Neural crest cell (in vitro differentiated cells): ENCODE measurements at places on chromosomes 12 and 14. TPM values are rescaled to one million over a fixed set of nuclear protein-coding genes. Genes with fewer than 3 reads are reported as not detected.

Gene NUP107
- total RNA-seq: 128 and 136 TPM in 2 replicates

- DNase-seq: no peak
- H3K27ac ChIP-seq: no peak overlapping the region
- H3K4me1 ChIP-seq: peaks cover 54% of the 10 kb centered on the region
- H3K27me3 ChIP-seq: no peaks in the 10 kb centered on the region
These were observed 70.8 kb upstream of the SRSF5 start for GRCh38 chr14:69696204-69696527.

DNA sequence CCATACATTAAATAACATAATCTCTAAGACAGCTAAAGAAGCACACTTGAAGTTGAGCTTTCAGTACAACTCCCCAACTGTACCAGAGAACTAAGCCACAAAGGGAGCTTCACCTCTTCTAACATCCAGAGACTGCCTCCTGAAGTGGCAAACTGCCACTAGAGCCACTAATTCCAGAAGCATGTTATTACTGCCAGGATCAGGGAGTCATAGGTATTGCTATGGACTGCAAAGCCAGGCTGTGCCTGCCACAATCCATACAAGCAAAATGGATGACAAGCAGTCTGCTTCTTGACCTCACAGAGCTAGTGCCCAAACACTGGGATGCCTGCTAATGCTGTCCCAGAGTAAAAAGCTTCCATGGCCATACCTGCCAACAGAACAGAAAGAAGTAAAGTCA is 160.1 kb downstream of the STXBP6 start:
- peaks cover 7% of the 10 kb centered on the region for H3K4me1 ChIP-seq
- H3K36me3 ChIP-seq: peaks cover 4% of the 10 kb centered on the region
- no peak for DNase-seq
- no peaks in the 10 kb centered on the region for H3K27me3 ChIP-seq

Gene GPR132
- total RNA-seq: not detected in 2 replicates

Gene DTX3
- total RNA-seq: 74.7 and 75.6 TPM in 2 replicates

- no peak overlapping the region for H3K4me3 ChIP-seq
- no peak for DNase-seq
- H3K36me3 ChIP-seq: peaks cover 6% of the 10 kb centered on the region
- H3K4me1 ChIP-seq: no peaks in the 10 kb centered on the region
- no peaks in the 10 kb centered on the region for H3K27me3 ChIP-seq
These were observed 25.0 kb downstream of the MAX start for GRCh38 chr14:65077318-65077717.

Gene SYNDIG1L
- total RNA-seq: not detected in 2 replicates

- no peak overlapping the region for H3K27ac ChIP-seq
- no peak for DNase-seq
- peaks cover 19% of the 10 kb centered on the region for H3K4me1 ChIP-seq
- no peaks in the 10 kb centered on the region for H3K36me3 ChIP-seq
- H3K27me3 ChIP-seq: peaks cover 2% of the 10 kb centered on the region
These were observed 34.6 kb downstream of the TESC start for GRCh38 chr12:117064596-117064995.

DNA sequence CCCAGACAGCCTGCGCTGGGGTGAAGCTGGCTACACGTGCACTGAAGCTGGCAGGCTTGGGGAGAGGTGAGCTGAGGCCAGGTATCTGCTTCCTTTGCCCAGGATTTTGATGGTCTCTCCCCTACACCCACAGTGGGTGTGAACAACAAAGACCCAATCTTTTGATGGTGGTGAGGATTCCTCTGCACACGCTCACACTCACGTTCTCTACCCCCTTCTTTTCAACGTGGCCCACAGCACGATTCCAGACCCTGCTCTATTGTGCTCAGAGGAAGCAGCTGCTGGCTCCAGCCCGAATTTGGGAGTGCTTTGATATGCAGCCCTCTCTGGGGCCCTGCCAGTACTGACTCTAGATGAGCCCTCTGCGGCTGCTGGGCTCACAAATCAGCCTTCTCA is 4.9 kb downstream of the CD9 start:
- no peak for DNase-seq
- no peak overlapping the region for H3K27ac ChIP-seq
- no peaks in the 10 kb centered on the region for H3K36me3 ChIP-seq
- H3K4me3 ChIP-seq: no peak overlapping the region
- H3K4me1 ChIP-seq: peaks cover 19% of the 10 kb centered on the region

DNA sequence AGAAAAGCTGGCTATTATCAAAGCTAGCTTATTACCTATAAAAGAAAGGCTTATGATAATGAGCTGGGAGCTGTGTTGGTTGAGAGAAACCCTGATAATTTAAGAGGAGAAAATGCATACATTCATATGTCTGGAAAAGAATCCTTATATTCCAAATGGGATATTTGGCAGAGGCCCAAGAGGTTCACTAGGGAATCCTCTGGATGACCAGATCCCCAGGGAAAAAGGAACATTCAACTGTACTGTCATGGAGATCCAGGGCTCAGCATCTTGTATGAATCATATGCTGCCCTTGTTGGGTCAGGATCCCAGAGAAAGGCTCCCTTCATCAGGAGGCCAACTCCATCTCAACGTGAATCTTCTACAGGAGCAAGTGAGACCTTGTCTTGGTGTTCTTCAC is 16.6 kb upstream of the FBXO34 start:
- DNase-seq: no peak
- no peak overlapping the region for H3K27ac ChIP-seq
- no peaks in the 10 kb centered on the region for H3K36me3 ChIP-seq
- H3K27me3 ChIP-seq: peaks cover 17% of the 10 kb centered on the region

DNA sequence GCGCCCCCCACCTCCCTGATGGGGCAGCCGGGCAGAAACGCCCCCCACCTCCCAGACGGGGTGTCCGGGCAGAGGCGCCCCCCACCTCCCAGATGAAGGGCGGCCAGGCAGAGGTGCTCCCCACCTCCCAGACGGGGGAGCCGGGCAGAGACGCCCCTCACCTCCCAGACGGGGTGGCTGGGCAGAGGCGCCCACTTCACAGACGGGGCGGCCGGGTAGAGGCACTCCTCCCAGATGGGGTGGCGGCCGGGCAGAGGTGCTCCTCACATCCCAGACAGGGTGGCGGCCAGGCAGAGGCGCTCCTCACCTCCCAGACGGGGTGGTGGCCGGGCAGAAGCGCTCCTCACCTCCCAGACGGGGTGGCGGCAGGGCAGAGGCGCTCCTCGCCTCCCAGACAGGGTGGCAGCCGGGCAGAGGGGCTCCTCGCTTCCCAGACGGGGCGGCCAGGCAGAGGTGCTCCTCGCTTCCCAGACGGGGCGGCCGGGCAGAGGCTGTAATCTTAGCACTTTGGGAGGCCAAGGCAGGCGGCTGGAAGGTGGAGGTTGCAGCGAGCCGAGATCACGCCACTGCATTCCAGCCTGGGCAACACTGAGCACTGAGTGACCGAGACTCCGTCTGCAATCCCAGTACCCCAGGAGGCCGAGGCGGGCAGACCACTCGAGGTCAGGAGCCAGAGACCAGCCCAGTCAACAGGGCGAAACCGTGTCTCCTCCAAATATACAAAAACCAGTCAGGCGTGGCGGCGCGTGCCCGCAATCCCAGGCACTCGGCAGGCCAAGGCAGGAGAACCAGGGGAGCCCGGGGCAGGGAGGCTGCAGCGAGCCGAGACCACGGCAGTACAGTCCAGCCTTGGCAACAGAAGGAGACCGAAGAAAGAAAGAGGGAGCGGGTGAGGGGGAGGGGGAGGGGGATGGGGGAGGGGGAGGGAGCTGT is 12.9 kb upstream of the PXN start:
- no peak overlapping the region for H3K4me3 ChIP-seq
- H3K36me3 ChIP-seq: peaks cover 3% of the 10 kb centered on the region
- no peaks in the 10 kb centered on the region for H3K4me1 ChIP-seq
- no peaks in the 10 kb centered on the region for H3K27me3 ChIP-seq
- no peak for DNase-seq

Gene FOXM1
- total RNA-seq: 147 and 149 TPM in 2 replicates

DNA sequence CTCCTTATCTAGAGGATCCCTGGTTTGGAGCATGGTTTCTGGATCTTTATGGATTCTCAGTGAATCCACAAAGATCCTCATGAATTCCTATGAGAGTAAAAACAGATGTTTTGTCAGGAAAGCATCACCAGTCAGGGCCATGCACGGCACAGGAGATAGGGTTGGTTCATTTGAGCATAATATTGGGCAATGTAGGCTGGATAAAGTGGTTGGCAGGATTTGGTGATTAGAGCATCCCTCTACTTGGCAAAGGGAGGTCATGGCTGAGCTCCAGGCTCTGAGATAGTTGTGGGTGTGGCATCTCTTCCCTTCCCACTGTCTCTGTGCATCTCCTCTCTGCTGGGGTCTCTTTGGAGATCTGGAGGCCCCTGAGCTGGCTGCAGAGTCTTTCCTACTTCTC is 149.8 kb downstream of the DACT1 start:
- H3K4me3 ChIP-seq: no peak overlapping the region
- DNase-seq: no peak
- H3K27me3 ChIP-seq: no peaks in the 10 kb centered on the region
- H3K27ac ChIP-seq: no peak overlapping the region
- H3K36me3 ChIP-seq: no peaks in the 10 kb centered on the region

- H3K4me1 ChIP-seq: peaks cover 16% of the 10 kb centered on the region
- H3K36me3 ChIP-seq: peaks cover 9% of the 10 kb centered on the region
- H3K27me3 ChIP-seq: no peaks in the 10 kb centered on the region
- no peak overlapping the region for H3K4me3 ChIP-seq
- no peak for DNase-seq
These were observed 73.6 kb downstream of the ARID2 start for GRCh38 chr12:45803111-45803510.

Gene CCDC175
- 0.19 and 0.25 TPM in 2 replicates for total RNA-seq

GRCh38 chr14:103732868-103733620 is 17.4 kb downstream of the ZFYVE21 start:
- peaks cover 2% of the 10 kb centered on the region for H3K36me3 ChIP-seq
- no peaks in the 10 kb centered on the region for H3K27me3 ChIP-seq
- no peak for DNase-seq
- H3K4me1 ChIP-seq: peaks cover 4% of the 10 kb centered on the region

Gene SDSL
- 1.5 and 3.3 TPM in 2 replicates for total RNA-seq

- H3K4me1 ChIP-seq: peaks cover 8% of the 10 kb centered on the region
- no peaks in the 10 kb centered on the region for H3K27me3 ChIP-seq
- DNase-seq: no peak
These were observed 29.3 kb downstream of the FGD6 start for GRCh38 chr12:95187865-95188415.

DNA sequence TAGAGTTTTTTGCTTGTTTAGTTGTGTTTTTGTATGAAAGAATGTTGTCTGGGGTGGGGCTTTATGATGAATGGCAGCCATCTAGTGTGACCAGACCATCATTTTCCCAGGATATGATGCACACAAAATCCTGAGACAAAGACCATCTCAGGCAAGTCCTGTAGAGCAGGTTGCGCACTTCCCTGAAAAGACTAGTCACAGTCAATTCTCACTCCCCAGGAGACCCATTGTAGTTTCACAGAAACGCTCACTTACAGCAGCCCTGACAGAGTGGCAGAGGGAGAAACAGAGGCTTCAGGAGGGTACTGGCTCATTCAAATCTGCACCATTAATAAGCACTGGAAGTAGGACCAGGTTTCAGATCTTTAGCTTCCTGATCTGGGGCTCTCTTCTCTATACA is 183.2 kb downstream of the TMEM117 start:
- H3K27ac ChIP-seq: peak overlapping the region; percentile 54
- H3K4me3 ChIP-seq: no peak overlapping the region
- no peaks in the 10 kb centered on the region for H3K27me3 ChIP-seq
- DNase-seq: no peak
- H3K36me3 ChIP-seq: peaks cover 4% of the 10 kb centered on the region
- H3K4me1 ChIP-seq: peaks cover 27% of the 10 kb centered on the region

- no peaks in the 10 kb centered on the region for H3K36me3 ChIP-seq
- H3K4me3 ChIP-seq: peak overlapping the region; percentile 3
- H3K27ac ChIP-seq: no peak overlapping the region
- H3K27me3 ChIP-seq: peaks cover 14% of the 10 kb centered on the region
- DNase-seq: no peak
- H3K4me1 ChIP-seq: peaks cover 43% of the 10 kb centered on the region
These were observed 29.4 kb downstream of the TSPAN9 start for GRCh38 chr12:3106579-3106978.

DNA sequence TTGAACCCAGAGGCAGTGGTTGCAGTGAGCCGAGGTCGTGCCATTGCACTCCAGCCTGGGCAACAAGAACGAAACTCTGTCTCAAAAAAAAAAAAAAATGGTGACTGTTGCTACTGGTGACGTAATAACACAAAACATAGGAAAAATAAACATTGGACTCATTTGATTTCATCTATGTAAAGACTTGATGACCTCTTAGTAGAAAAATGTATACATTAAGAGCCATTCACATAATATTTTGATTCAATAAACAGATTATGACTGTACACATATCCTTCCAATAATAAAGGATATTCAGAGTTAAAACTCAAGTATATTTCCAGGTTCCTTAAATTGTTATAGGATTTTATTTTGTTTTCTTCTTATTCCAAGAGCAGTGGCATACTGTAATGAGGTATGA is 65.7 kb upstream of the AEBP2 start:
- no peak for DNase-seq
- peaks cover 7% of the 10 kb centered on the region for H3K4me1 ChIP-seq
- no peak overlapping the region for H3K27ac ChIP-seq
- no peak overlapping the region for H3K4me3 ChIP-seq
- peaks cover 25% of the 10 kb centered on the region for H3K36me3 ChIP-seq
- no peaks in the 10 kb centered on the region for H3K27me3 ChIP-seq

Gene KTN1
- 118 and 124 TPM in 2 replicates for total RNA-seq

- peaks cover 29% of the 10 kb centered on the region for H3K4me1 ChIP-seq
- H3K27ac ChIP-seq: no peak overlapping the region
- DNase-seq: no peak
These were observed 237.8 kb downstream of the CACNA1C start for GRCh38 chr12:2290516-2291065.

Gene ACVRL1
- total RNA-seq: 0.14 and 0.49 TPM in 2 replicates

GRCh38 chr12:43884683-43885410 is 49.0 kb downstream of the TMEM117 start:
- DNase-seq: no peak
- H3K36me3 ChIP-seq: no peaks in the 10 kb centered on the region
- H3K27ac ChIP-seq: no peak overlapping the region
- H3K4me1 ChIP-seq: peaks cover 14% of the 10 kb centered on the region

DNA sequence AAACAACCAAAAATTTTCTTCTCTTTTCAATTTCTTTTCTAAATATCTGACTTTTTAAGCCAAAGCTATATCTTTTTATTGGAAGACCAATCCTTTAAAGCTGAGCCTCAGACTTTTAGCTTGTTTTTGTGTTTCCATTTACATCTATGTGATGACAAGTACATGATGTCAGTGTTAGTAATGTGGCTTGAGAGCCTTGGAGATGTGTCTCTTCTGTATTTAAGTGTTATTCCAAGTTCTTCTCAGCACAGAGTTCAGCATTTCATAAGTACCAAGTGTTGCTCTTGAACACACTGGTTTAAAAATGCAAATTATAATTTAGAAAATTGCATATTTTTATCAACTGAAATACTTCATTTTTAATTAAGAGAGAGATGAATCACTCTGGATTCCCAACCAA is 948.9 kb upstream of the FLRT2 start:
- H3K27ac ChIP-seq: no peak overlapping the region
- no peaks in the 10 kb centered on the region for H3K27me3 ChIP-seq
- H3K4me1 ChIP-seq: no peaks in the 10 kb centered on the region
- peaks cover 3% of the 10 kb centered on the region for H3K36me3 ChIP-seq
- no peak for DNase-seq
- H3K4me3 ChIP-seq: no peak overlapping the region

GRCh38 chr14:52000696-52001095 is 11.3 kb downstream of the RTRAF start:
- H3K4me1 ChIP-seq: peaks cover 29% of the 10 kb centered on the region
- H3K4me3 ChIP-seq: no peak overlapping the region
- H3K27me3 ChIP-seq: no peaks in the 10 kb centered on the region
- DNase-seq: no peak
